Cortex of kidney (tissue), 1 donor: ENCODE measurements at places on chromosomes 7 and 10.

DNA sequence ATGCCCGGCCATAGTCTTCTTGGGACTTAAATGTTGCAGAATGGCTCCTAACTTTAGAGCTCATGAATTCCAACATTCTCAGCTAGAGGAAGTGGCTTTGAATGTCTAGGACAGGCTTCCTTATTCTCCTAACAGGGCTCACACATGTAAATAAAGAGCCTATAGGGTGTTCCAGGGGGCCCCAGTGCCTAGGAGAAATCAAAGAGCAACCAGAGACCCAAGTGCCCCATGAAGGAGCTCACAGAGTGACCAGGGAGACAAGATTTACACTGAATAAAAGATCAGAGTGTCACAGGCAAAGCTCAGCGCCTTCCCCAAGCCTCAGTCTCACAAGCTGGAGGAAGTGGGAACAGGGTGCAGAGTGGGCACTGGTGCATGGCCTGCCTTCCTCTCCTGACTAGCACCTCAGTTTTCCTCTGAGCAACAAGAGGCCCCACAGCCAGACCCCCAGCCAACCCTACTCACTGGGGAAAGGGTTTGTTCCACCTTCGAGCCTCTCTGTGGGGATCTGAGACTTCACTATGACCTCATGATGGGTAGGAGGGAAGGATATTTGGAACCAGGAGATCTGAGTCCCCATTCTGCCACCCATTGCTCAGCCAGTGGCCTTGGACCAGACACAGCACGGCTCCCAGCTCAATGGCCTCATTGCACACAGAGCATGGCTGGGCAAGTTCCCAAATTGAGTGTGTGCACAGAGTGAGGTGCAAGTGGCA lies 16.0 kb downstream of the TMEM273 start:
- DNase-seq = no peak

DNA sequence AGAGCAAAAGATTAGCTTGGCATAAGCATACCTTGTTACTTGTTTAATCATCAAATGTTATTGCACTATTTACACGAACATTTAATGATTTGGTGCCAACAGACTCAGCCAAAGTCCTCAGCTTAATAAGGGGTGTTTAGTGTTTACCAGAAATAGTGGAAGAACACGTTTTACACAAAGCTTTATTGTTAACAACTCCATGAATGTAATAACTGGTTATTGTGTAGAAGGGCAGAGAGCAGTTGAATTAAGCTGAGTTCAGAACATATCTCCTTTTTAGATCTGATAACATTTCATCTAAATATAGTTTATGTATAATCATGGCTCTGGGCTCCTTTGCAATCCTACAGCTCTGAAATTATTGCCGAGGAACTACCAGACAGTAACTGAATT lies 99.1 kb downstream of the CABCOCO1 start:
- no peak for DNase-seq

GRCh38 chr7:155192961-155193640 lies 104.6 kb upstream of the INSIG1 start:
- DNase-seq = no peak

GRCh38 chr10:26534384-26534783 lies 96.2 kb downstream of the APBB1IP start:
- DNase-seq = no peak

DNA sequence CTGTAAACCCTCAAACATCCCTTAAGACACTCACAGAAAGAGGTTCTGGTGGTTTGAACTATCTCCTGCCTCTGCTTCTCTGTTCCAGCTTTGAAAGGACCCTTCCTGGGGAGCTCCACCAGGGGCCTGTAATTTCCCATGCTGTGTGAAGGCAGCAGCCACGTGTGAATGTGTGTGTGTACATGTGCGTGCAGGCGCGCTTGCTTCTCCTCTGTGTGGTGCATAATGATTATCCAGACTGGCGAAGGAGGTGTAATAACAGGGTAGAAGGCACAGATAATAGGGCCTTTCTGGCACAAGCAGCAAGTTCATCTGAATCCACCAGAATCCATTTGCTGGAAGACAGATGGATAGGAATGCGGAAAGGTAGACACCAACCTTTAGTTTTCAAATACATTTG lies 466.5 kb downstream of the GRID1 start:
- no peak for DNase-seq

DNA sequence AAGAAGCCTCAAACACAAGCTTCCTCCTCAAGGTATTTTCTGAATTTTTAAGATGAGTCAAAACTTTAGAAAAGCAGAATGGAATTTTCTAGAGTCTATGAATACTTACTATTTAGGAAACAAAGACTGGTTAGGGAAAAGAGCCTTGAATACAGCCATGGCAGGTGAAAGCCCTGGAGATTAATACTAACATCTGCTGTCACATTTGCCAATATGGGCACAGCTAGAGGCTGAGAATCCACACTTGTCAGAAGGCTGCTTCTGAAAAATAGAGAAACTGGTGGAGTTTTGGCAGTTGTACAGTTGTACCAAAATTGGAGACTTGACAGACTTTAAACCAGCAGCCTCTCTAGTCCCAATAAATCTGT lies 24.3 kb upstream of the CNNM1 start:
- no peak for DNase-seq

GRCh38 chr7:141676618-141677017 lies 25.3 kb downstream of the DENND11 start:
- DNase-seq = no peak

DNA sequence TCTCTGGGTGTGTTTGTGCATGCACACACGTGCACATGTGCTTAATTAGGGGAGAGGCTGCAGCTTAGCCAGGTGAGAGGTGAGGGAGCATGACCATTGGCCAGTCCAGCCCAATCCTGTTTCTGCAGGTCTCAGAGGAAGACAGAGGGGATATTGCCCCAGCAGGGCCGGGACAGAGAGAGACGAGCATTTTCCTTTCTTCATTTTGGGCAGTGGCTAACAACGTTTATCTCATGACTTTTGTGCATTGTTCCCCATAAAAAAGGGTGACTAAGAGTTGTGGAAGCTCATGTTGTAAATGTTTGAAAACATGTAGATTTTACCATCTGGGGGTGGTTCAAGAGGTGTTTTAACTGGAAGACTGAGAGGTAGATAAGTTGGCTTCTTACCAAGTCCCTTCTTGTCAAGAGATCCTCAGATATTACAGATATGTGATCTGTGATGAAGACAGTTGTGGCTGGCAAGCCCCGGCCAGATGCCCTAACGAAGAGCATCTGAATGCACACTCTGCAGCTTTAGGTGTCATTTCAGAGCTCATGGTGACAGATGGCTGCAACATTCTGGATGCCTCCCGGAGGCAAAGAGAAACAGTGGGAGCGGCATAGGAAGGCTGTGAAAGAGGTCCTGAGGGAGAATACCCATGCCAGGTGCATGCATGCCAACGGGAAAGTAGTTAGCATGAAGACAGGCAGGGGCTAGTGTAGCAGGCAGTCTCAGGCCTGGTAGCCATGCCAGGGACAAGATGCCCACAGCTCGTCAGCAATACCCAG lies 16.7 kb upstream of the DMBT1 start:
- no peak for DNase-seq

DNA sequence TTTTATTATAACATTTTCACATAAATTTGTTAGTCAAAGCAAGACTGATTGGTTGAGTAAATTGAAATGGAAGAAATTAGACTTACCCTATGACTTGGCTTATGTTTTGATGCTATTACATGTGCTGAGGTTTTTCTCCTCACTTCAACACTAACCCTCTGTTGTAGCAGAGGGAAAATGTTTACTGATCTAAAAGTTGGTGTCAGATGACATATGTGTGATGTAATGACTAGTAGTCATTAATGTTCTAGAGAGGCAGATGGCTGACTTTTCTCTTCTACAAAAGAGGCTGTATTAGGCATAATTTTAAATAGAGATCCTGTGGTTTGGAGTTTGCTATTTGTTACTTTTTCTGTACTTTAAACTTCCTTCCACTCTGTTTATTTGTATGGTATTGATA lies 266.0 kb downstream of the BBS9 start:
- no peak for DNase-seq

DNA sequence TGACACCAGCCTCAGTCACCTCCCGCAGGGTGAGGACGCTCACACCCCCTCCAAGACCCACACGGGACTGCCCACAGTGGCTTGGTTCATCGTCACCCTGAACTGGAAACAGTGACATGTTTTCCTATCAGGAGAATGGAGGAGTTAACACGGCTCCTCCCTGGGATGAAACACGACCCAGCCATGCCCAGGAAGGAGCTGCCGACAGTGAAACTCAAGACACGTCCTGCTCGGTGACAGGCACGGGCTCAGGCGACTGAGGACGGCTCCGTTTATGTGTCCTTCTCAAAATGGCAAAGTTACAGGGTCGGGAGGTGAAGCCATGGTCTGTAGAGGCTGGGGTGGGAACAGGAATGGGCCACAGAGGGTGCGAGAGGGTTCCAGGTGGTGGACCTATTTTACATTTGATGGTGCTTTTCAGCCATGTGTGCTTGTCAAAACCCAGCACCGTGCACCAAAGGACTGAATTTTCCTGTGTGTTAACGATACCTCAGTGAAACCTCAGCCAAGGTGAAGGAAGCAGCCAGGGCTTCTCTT lies 272.4 kb downstream of the ADARB2 start:
- no peak for DNase-seq

DNA sequence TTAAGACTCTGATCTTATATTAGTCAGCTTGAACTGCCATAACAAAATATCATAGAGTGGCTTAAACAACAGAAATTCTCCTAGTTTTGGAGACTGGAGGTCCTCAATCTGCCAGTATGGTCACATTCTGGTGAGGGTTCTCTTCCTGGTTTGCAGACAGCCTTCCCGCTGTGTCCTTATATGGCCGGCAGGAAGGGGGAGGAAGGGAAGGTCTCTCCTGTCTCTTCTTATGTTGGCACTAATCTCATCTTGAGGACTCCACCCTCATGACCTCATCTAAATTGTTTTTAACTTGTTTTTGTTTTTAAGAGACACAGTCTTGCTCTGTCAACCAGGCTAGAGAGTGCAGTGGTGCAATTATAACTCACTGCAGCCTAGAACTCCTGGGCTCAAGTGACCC lies 53.1 kb downstream of the VPS41 start:
- DNase-seq = no peak

DNA sequence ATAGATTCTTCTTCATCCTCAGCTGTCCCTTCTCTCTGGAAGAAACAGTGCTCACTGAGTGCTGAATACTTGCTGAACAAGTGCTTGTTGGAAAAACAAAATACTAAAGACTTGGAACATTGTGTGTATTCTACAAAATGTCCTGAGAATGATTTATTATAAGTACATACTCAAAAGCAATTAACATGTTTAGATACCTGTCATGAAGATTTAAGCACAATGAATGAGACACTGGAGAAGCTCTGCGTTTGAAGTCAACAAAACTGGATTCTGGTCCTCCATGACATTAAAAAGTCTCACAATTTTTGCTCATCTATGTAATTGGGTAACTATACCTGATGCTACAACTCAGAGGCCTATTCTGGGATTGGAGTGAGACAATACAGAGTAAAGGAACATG lies 34.8 kb upstream of the LAMB1 start:
- DNase-seq = no peak

- no peak for DNase-seq
Measured at GRCh38 chr7:22662556-22663356, 64.2 kb upstream of the IL6 start.
